ENCODE measurements at places on chromosomes 4 and X.

DNA sequence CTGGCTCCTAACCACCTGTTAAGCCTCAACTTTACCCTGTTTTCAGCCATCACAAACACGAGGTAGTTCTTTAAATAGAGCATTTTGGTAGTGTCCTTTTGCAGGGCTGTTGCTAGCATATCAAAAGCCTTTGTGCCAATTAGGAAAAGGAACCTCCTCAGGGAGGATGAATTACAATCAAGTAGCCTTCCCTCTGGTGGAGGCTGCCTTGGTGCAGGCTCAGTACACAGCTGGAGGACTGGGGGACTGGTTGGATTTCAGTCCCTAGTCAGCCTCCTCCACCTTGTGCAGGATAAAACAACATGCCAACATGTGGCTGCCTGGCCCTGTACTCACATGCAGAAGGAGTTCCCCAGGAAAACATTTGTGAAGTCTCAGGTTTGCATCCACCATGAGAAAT, 53.1 kb downstream of the RASGEF1B start:
- DNase-seq, result no peak

DNA sequence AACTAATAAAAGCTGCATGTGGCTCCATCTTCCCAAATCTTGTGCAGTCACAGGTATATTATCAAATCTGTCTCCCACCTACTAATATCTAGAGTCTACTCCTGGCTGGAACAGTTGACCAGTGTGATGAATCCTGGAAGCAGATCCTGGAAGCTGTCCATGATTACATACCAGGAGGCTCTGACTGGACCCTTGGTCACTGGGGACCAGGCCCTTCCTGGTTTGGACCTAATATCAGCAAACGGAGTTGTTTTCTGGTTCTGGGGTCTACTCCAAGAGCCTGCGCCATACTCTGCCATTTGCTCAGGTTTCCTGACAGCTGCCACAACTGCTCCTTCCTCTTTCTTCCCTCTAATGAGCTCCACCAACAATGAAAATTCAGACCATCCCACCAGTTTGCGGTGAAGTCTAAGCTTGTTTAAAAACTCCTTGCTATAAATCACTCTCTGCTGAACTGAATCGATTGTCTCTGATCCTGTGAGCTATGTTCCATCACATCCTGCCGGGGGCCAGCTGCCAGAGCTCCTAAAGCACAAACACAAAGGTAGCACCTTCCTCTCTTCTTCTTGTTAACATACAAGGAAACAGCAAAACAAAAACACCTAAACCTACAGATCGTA, 114.2 kb downstream of the PALLD start:
- no peak for DNase-seq

DNA sequence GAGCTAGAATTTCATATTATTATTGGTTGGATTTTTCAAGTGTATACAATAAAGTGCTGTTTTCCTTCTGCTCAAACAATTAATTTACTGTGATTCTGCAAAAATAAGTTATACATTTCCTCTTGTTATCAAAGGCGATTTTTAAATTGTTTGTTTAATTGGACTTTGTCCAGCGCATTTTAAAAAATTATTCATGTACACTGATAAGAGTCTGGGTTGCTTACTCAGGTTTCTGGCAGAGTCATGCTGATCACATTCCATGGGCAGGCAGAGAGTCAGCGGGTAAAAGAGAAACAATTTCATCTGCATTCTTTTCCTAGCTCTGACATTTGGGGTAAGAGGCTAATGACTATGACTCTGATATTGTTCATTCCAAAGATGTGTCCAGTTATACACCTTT, 8.9 kb downstream of the FAT4 start:
- no peak for DNase-seq

- no peak for DNase-seq
Measured at GRCh38 chr4:108146819-108147218, 21.9 kb downstream of the LEF1 start.

DNA sequence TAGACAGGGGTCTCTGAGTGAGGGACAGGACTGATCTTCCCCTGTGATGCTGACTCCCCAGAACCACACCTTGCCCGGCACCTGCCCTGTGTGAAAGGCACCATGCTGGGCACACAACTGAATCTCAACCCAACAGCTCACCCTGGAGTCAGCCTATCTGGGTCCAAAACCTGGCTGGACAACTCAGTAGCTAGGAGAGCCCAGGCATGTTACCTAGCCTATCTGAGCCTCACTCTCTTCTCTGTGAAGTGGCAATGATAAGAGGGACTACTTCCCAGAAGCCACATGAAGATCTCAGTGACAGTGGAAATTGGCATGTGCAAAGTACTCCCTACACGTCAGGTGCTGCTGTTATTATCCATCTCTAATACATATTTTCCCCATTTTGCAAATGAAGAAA, 44.8 kb upstream of the PPP2R2C start:
- DNase-seq, result no peak

- no peak for DNase-seq
Measured at GRCh38 chr4:102945066-102945465, 74.4 kb downstream of the SLC9B1 start.

DNA sequence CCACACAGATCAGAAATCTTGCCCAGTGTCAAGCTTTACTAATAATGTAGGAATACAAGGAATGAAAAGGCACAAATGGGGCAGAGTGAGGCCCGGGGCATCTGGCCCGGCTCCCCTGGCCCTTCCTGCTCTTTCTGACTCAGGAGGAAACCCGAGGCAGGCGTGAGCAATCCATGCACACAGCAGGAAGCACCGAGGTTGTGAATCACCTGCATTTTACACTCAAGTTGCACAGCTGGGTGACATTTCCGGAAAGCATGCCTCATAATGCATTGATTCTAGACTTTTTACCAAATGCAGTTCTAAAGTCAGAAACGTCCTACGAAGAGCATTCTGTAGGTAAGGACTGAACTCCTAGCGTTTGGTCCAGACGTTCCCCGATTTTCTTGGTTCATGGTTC, 38.9 kb downstream of the PRIMPOL start:
- DNase-seq, result no peak

DNA sequence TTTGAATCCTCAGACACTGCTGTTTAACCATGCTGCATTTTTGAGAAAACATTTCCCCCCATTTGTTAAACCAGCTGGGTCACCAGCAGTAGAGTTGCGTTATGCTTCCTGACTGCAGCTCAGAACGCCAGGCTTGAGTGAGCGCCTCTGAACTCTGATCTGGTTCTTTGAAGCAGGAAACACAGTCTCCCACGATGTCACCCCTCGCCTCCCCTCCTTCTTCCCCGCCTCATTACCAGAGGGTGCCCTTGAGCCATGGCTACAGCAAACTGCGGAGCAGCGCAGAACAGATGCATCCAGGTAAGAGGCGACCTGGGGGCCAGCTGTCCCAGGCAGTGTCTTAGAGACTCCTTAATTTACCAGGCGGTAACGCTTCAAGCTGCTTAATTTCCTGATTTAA, 78.4 kb downstream of the REPS2 start:
- DNase-seq, result no peak

- DNase-seq, result no peak
Measured at GRCh38 chr4:101774807-101775206, 15.7 kb upstream of the BANK1 start.

All from CD8-positive, alpha-beta T cell (primary cell).